A549 treated with DMSO at 1 μM for 4 hours (cell line): ENCODE measurements at places on chromosomes 1 and 21. TPM values are rescaled to one million over a fixed set of nuclear protein-coding genes. Genes with fewer than 3 reads are reported as not detected.

OR2G6 gene
- not detected in 5 replicates for total RNA-seq

SPRR2A gene
- not detected in 5 replicates for total RNA-seq

PTAFR gene
- total RNA-seq = 0.24 to 0.38 TPM (median 0.29 TPM) in 5 replicates

MIGA1 gene
- 4.9 to 7.9 TPM (median 6.7 TPM) in 5 replicates for total RNA-seq

SLC44A5 gene
- 0.06 to 0.11 TPM (median 0.09 TPM) in 4 of 5 replicates, not detected in the other for total RNA-seq

CCDC30 gene
- total RNA-seq = 0.46 to 1.0 TPM (median 0.77 TPM) in 5 replicates

OR2T33 gene
- not detected in 5 replicates for total RNA-seq

TCP10L gene
- total RNA-seq = 0.40 to 1.2 TPM (median 0.59 TPM) in 5 replicates

HES4 gene
- 24.5 to 59.7 TPM (median 54.3 TPM) in 5 replicates for total RNA-seq

NBPF15 gene
- 19.0 to 23.0 TPM (median 22.1 TPM) in 5 replicates for total RNA-seq

OR2T35 gene
- total RNA-seq = not detected in 5 replicates

GLMN gene
- total RNA-seq = 5.5 to 8.0 TPM (median 7.7 TPM) in 5 replicates

RSPH1 gene
- 0.45 to 0.94 TPM (median 0.67 TPM) in 5 replicates for total RNA-seq

LSS gene
- 12.8 to 13.5 TPM (median 13.3 TPM) in 5 replicates for total RNA-seq

CDC20 gene
- 168 to 216 TPM (median 190 TPM) in 5 replicates for total RNA-seq

CRYBG2 gene
- 1.5 to 2.3 TPM (median 1.7 TPM) in 5 replicates for total RNA-seq

CD1E gene
- not detected in 5 replicates for total RNA-seq

CATSPERE gene
- 0.05 to 0.23 TPM (median 0.09 TPM) in 4 of 5 replicates, not detected in the other for total RNA-seq

GPR37L1 gene
- 0.13 to 0.22 TPM (median 0.15 TPM) in 5 replicates for total RNA-seq

PALMD gene
- total RNA-seq = 0.36 to 0.57 TPM (median 0.50 TPM) in 5 replicates

MYCBP gene
- total RNA-seq = 15.9 to 25.9 TPM (median 20.9 TPM) in 5 replicates

PPP1R12B gene
- total RNA-seq = 1.9 to 3.0 TPM (median 2.8 TPM) in 5 replicates

C1orf167 gene
- total RNA-seq = not detected in 5 replicates

KCNA3 gene
- total RNA-seq = not detected in 5 replicates

RGS4 gene
- total RNA-seq = 0.07 to 0.39 TPM (median 0.16 TPM) in 4 of 5 replicates, not detected in the other

TAF13 gene
- 29.0 to 37.6 TPM (median 32.2 TPM) in 5 replicates for total RNA-seq

CCDC17 gene
- total RNA-seq = 0.35 to 0.68 TPM (median 0.49 TPM) in 5 replicates

CENPF gene
- 73.7 to 85.6 TPM (median 80.3 TPM) in 5 replicates for total RNA-seq

CRP gene
- not detected in 5 replicates for total RNA-seq

TDRD10 gene
- total RNA-seq = not detected in 5 replicates

OPRD1 gene
- total RNA-seq = 0.03 to 0.06 TPM (median 0.05 TPM) in 5 replicates

IL12RB2 gene
- total RNA-seq = 0.02 to 0.06 TPM in 2 of 5 replicates, not detected in the others

RGL1 gene
- 0.91 to 1.1 TPM (median 0.95 TPM) in 5 replicates for total RNA-seq

FYB2 gene
- total RNA-seq = not detected in 5 replicates

SPRR3 gene
- total RNA-seq = not detected in 5 replicates

TAS1R1 gene
- total RNA-seq = not detected in 5 replicates

GPR25 gene
- total RNA-seq = 0.11 TPM in 1 of 5 replicates, not detected in the others

ZNF648 gene
- total RNA-seq = not detected in 5 replicates

CELA3B gene
- total RNA-seq = not detected in 5 replicates

POU2F1 gene
- 3.5 to 5.2 TPM (median 4.3 TPM) in 5 replicates for total RNA-seq

CD52 gene
- not detected in 5 replicates for total RNA-seq

LCE1F gene
- not detected in 5 replicates for total RNA-seq

NKAIN1 gene
- 0.82 to 1.5 TPM (median 1.3 TPM) in 5 replicates for total RNA-seq

SLAMF7 gene
- total RNA-seq = 1.6 to 4.0 TPM (median 2.6 TPM) in 5 replicates

CD1B gene
- total RNA-seq = not detected in 5 replicates

RHOU gene
- total RNA-seq = 4.8 to 8.9 TPM (median 6.6 TPM) in 5 replicates
